ENCODE measurements at places on chromosomes 11 and 22.

DNA sequence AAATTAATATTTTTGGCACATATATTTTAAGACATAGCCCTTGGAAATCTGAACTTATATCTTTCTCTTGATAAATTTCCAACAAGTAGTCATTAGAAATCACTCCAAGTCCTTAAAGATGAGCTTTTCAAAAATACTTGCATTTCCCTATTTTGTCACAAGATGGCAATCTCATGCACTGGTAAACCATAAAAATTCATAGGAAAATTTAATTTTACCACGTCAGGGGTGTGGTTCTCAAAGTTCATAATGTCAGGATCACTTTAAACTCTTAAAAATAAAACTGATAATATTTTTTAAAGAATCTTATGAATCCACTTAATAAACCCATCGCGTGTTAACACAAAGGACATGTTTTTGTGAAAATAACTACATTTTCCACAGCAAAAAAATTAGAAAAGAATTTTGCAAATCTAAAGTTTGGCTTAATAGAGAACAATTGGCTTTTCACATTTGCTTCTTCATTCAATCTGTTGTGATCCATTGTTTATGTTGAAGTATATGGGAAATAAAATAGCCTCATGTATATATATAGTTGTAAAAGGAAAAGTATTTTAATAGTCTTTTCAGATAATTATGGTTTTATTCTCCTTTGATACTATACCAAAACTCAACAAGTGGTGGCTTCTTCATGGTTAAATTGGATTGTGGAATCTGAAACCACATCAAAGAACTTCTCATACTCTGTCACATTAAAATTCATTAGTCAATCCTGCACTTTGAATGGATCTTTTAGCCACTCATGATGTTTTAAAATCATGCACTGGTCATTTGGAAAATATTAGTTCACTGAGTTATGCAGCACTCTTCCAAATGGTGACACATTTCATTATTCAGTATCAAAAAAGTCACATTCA lies 169.1 kb downstream of the CADM1 start:
- peak; percentile 64 for DNase-seq

DNA sequence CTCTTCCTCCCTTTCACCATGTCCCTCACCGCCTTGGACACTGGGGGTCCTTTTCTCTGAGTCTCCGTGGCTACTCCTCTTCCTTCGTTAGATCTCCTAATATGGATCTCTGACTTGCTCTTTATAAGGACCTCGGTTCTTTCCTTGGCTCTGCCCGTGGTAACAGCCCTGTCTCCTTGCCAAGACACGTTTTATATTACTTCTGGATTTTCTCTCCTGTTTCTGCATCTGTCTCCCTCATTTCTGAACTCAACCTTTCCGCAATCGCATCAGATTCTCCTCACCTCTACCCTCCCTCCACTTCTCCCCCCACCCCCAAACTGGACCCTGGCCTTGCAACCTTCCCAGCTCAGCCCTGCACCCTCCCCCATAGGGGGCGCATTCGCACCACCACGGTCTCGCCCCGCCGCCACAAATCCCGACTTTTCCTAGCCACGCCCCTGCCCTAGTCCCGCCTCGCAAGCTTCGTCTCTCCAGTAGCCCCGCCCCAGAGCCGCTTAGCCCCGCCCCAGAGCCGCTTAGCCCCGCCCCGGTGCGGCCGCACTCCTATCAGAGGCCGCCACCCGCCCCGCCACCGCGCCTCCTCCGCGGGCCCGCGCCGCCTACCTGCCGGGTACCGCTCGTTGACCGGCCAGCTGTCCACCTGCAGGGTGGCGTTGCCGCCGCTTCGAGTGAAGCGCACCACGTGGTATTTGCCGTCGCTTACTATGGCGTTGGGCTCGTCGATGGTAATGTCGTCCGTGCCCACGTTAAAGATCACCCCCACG lies 39.0 kb downstream of the SLC22A12 start:
- no peak for DNase-seq

GRCh38 chr11:44290208-44290607 lies 19.7 kb downstream of the ALX4 start:
- DNase-seq, result no peak

DNA sequence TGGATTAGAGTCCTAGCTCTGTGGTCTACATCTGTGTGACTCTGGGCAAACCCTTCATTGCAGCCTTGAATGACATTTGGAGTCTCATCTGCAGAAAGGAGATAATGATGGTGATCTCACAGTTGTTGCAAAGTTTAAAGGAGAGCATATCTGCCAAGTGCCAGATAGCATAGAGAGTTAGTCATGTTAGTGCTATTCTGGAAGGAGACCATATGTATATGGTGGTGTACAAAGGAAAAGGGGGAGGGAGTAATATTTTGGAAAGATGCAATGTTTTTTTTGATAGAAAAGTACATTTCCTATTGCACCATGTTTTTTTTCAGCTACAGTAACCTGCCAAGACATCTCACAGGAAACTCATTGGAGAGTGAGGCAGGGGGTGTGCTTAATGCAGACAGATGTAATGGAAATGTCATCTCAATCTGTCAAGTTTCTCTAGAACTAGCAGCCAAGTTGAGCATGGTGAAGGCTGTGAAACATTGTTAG lies 92.1 kb upstream of the NARS2 start:
- peak; percentile 49 for DNase-seq

DNA sequence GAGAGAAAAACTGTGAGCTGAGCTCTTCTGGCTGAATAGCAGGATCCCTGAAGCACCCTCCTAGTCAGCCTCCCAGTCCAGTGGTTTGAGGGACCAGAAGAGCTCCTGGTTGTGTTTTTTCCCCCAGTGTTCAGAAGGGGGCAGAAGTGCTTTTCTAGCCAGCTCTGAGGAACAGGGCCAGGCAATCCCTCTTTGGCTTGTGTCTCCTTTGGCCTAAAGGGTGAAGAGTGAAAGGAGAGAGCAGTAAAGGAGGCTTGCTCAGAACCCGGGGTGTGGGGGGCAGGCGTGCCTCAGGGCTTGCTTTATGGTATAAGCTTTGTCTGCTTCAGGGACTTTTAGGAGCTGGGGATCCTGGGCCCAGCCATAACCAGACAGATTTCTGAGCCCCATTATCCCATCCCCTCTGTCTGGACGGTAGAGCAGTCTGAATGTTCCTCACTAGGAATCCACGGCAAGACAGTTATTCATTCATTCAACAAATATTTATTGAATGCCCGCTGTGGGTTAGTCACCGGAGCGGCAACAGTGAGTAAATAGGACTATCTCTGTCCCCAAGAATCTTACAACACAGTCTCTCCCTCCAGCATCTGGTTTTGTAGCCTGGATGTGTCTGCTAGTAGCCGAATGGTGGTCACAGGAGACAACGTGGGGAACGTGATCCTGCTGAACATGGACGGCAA lies 14.5 kb downstream of the ACP2 start:
- peak; percentile 73 for DNase-seq

DNA sequence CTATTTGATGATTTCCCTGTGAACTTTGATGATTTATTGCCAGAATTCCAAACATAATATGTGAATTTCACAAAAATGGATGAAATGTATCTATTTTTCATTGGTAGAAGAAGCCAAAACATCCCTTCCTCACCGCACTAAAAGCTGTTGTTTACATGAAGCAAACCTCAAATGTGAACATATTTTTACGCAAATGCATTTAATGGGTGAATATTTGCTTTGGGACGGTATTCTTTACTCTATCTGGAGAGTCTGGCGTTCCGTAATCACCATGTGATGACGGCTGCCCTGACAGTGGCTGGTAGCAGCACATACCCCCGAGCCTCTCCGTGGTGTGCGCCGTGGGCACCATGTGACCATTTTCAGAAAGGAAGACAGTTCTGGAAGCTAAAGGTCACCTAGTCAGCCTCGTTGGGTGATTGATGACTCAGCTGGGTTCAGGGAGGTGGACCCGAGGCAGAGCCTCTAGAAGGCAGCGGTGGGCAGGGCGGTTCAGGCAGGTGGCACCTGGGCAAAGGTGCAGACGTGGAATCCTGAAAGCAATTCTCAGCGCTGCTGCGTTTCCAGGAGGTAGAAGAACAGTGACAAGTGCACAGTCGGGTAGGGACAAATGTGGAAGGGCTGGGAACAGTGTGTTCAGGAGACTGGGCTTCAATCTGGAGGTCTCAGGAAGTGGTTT lies 45.3 kb downstream of the PPARA start:
- peak; percentile 43 for DNase-seq

DNA sequence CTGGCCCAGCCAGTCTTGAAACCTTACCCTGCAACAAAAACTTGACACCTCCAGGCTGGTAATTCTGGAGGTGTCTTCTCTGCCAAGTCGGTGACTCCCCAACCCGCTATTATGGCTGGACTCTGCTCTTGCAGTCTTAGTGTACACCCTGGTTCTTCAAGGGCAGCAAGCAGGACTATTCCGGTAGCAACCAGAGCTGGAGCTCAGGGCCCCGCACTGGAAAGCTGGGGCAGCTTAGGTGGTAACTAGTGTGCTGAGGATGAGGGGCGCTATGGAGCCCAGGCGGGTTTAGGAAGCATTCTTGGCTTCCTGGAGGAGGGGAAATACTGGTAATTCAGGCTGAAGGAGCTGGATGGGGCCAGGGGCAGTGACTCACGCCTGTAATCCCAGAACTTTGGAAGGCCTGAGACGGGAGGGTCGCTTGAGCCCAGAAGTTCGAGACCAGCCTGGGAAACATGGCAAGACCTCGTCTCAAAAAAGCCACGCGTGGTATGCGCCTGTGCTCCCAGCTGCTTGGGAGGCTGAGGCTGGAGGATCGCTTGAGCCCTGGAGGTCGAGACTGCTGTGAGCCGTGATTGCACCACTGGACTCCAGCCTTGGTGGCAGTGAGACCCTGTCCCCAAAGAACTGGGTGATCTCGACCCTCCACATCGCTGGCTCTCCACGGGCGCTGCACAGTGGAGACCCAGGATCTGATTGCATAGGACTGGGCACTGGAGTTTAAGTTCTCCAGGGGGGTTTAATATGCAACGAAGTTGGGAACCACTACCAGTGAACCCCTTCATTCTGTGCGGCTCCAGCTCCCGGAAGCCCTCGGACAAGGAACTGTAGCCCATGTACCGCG lies 10.6 kb upstream of the AIFM3 start:
- peak; percentile 32 for DNase-seq

GRCh38 chr11:27473017-27473406 lies 422 bp upstream of the LGR4 start:
- no peak for DNase-seq

- no peak for DNase-seq
Measured at GRCh38 chr11:122874991-122875390, 7.6 kb upstream of the JHY start.

- DNase-seq, result peak; percentile 67
Measured at GRCh38 chr11:111777094-111778046, 11.2 kb upstream of the PPP2R1B start.

- DNase-seq, result no peak
Measured at GRCh38 chr22:11627798-11628650, 3900.0 kb upstream of the OR11H1 start.

- DNase-seq, result no peak
Measured at GRCh38 chr11:128603752-128604414, 16.5 kb upstream of the ETS1 start.

GRCh38 chr22:44692662-44693007 lies 9.4 kb upstream of the PRR5 start:
- no peak for DNase-seq

DNA sequence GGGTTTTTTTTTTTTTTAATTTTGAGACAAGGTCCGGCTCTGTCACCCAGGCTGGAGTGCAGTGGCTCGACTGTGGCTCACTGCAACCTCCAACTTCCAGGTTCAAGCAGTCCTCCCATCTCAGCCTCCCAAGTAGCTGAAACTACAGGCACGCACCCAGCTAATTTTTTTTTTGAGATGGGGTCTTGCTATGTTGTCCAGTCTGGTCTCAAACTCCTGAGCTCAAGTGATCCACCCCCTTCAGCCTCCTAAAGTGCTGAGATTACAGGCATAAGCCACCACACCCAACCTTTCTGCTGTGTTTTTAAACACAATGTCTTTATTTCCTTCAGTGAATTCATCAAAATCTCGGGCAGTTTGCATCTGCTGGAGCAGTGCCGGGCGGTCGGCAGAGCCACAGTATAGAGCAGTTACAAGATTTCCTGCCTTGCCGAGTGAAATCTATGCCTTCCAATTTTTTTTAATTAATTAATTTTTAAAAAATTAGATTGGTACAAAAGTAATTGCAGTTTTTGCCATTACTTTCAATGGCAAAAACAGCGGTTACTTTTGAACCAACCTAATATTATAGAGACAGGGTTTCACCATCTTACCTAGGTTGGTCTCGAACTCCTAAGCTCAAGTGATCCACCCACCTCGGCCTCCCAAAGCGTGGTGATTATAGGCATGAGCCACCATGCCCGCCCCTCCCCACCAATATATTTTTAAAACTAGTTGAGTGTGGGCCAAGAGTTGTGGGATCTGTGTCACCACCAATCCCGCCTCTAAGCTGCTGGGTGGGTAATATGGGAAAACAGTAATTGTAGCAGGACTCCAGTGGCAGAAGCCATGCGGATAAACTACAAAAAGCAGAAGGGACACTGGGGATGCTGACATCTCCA lies 2.7 kb upstream of the ACY3 start:
- no peak for DNase-seq

- peak; percentile 88 for DNase-seq
Measured at GRCh38 chr11:47143322-47143721, 33.4 kb downstream of the ARFGAP2 start.

GRCh38 chr11:93000511-93001476 lies 31.3 kb downstream of the MTNR1B start:
- peak; percentile 87 for DNase-seq

DNA sequence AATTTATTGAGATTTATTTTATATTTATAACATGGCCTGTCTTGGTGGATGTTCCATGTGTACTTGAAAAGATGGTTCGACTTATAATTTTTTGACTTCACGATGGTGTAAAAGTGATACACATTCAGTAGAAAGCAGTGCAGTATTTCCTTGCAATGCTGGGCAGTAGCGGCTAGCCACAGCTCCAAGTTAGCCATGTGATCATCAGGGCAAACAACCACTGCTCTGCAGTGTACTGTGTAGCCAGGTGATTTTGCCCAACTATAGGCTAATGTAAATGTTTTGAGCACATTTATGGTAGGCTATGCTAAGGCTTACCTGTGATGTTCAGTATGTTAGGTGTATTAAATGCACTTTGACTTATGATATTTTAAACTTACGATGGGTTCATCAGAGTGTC lies 52.4 kb downstream of the PDHX start:
- DNase-seq, result no peak

- DNase-seq, result peak; percentile 14
Measured at GRCh38 chr11:64809781-64810241, 540 bp downstream of the MEN1 start.

DNA sequence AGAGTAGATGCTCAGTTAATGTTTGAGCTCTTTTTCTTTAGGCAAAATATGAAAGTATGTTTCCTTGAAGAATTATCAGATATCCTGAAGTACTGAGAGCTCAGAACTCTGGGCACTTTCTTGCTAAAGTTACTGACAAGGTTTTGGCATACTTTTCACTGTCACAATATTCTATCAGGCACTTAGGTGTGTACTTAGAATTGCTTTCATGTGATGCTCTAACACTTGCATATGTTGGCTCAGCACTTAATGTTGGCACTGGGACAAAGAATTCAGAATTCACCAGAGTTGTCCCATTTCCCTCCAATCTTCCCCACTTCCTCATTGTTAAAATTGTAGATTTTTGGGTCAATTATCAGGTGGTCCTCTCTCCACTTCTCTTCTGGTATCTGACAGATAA lies 5.0 kb downstream of the MMP20 start:
- no peak for DNase-seq

Data from fibroblast of lung (primary cell).